Vagina (tissue), 2 donors: ENCODE measurements at places on chromosomes 4 and X. TPM values are rescaled to one million over a fixed set of nuclear protein-coding genes. Genes with fewer than 3 reads are reported as not detected.

SPIN2B gene
- 10.8 TPM for total RNA-seq

IGSF1 gene
- 1.2 TPM for total RNA-seq

EFHC2 gene
- 3.2 TPM for total RNA-seq

MEPE gene
- not detected for total RNA-seq

PSAPL1 gene
- not detected for total RNA-seq

LAGE3 gene
- total RNA-seq: 27.7 TPM

SLC26A1 gene
- 2.9 TPM for total RNA-seq

INTS6L gene
- 14.7 TPM for total RNA-seq

KCNIP4 gene
- total RNA-seq: not detected

CXCL10 gene
- total RNA-seq: 1.7 TPM

PNMA5 gene
- total RNA-seq: not detected

HTRA3 gene
- total RNA-seq: 33.1 TPM

FAM9B gene
- total RNA-seq: not detected
